ENCODE measurements at places on chromosomes 11 and 22.

DNA sequence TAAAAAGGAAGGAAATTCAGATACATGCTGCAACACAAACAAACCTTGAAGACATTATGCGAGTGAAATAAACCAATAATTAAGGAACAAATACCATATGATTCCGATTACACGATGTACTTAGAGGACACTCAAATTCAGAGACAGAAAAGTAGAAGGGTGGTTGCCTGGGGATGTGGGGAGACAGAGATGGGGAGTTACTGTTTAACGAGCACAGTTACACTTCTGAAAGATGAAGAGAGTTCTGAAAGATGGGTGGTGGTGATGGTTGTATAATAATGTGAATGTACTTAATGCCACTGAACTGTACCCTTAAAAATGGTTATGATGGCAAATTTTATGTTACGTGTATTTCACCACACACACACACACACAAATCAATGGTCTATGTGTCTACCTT lies 14.7 kb downstream of the ZBTB44 start:
- no peak for DNase-seq

- DNase-seq, result no peak
Observed at GRCh38 chr11:27894552-27894951, 194.3 kb upstream of the BDNF start.

DNA sequence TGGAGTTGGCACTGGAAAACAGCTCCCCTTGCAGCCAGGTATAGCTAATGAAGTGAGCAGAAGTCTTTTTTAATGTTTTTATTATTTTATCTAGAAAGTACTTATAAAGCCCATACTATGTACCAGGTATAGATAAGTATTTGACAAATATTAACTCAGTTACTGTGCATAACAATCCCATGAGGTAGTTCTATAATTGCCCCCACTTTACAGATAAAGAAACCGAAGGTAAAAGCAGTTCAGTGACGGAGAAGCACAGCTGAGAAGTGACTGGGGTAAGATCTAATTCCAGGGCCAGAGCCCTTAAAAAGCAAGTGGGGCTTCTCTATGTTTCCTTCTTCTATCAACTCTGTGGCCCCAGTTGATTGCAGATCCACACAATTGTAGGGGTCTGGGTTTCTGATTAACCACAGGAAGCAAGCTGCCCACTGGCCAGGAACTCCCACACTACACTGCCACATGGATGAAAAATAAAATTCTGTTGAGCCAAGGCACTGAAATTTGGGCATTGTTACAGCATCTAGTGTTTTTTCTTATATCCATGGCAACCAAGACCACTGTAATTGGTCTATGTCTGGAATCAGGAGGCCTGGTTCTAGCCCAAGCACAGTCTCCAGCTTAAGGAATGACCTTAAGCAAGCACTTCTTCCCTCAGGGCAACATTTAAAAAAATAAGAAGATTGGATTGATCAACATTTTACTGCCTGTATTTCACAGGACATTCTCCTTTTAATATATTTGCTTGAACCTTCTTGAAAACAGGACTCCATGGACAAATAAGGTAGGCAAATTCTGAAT lies 55.3 kb upstream of the TEAD1 start:
- DNase-seq, result no peak

DNA sequence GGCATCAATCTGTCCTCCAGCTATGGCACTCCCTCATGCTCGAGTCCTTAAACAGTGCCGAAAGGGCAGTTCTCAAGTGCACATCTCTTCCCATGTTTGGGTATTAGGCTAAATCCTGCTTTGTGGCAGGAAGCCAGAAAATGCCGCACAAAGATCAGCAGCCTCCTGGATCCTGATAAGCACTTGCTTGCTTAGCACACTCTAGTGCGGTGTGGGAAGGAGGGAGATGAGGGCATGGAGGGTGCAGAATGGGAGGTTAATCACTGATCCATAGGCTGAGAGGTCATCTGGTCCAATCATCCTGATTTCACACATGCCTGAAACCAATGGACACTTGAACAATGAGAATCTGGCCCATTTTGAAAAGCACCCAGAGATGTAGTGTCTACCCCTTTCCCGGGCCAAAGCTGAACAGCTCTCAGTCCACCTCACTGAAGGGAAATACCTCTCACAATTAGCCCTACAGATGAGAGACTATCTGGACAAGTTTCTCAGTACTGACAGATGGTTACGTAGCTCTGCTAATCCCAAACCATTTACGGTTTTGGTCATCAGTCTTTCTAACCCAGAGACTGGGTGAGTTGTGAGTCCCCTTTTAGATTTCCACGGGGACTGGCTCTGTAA lies 29.8 kb upstream of the CHRM4 start:
- DNase-seq, result no peak

DNA sequence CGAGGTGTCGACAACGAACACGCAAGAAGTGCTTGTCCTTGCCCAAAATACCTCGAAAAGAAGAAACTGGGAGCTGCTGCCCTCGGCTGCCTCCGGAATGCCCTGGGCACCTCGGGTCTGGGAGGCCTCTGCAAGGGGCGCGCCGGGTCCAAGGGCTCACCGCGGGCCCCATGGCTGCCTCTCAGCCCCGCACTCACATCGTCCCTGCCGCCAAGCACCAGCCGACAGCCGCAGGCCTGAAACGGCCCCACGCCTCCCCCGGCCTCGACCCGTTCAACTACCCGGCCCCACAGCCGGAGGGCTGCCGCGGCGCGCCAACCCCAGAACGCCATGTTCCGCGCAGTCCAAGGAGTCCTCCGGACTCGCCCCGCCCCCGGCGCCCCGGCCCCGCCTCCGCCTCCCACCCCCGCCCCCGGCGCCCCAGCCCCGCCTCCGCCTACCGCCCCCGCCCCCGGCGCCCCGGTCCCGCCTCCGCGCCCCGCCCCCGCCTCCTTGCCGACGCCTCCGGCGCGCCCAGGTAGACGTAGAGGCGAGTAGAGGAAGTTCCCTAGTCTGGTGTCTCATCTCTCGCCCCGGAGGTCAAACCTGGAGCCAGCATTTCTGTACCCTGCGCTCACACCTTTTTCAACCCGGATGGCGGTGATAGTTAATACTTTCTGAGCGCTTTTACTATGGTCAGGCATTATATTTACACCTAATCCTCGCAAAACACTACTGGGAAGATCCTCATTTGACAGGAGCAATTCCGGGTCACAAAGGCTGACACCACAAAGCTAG lies at the start of gene SIRT3:
SIRT3 (minus strand) TSS at position 346 of the 777 bp plus-strand sequence; CDS start at position 332, 14 bp downstream.
- peak; percentile 24 for DNase-seq

DNA sequence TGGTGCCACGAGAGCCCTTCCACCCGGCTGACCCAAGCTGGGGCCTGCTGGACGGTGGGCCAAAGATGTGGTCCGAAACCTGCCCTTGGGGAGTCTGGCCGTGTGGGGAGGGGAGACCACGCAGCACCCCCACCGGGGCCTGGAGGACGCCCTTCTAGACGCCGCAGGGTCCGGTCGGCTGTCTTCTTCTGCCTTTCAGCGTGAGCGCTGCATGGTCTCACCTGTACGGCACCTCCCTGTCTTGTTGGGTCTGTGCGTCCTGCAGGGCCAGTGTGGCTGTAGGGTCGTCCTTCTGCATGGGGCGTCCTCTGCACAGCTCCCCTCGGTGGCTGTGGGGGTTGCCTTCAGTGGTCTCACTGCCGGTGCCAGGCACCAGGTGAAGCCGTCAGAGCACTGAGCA lies 2.8 kb downstream of the BRSK2 start:
- DNase-seq, result no peak

DNA sequence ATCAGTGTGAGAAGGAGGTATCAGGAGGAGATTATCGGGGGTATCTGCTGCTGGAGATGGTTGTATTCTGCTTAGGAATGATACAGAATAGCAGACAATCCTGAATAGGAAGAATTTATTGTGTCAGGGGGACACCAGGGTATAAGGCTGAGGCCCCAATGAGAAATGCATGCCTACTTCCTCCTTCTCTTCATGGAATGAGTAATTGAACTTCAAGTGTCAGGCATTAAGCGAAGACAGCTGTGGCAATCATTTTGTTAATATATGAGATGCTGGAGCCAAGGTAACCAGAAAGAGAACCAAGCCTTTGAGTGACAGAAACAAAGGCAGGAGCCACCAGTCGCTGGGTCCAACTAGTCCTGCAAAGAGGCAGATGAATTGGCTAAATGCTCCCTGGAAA lies 49.1 kb downstream of the KIRREL3 start:
- no peak for DNase-seq

DNA sequence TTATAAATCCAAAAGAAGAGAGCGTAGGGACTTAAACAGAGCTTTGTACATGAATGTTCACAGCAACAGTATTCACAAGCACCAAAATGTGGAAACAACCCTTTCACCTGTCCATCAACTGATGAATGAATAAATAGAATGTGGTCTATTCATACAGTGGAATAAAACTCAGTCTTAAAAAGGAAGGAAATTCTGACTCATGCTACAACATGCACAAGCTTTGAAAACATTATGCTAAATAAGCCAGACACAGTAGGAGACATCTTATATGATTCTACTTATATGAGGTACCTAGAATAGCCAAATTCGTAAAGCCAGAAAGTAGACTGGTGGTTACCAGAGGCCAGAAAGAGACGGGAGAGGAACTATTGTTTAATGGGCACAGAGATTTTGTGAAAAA lies 74.3 kb downstream of the SHANK2 start:
- DNase-seq, result no peak

DNA sequence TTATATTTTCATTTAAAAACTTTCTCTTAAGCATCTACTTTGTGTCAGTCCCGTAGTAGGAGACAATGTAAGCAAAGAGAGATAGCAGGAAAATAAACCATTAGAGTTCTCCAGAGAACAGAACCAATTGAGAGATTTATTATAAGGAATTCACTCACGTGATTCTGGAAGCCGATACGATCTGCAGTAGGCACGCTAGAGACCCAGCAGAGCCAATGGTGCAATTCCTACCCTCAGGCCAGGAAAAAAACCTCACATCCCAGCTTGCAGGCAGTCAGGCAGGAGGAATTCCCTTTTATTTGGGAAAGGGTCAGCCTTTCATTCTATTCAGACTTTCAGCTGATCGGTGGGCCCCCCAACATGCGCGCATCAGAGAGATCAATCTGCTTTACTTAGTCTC lies 7.3 kb upstream of the PLEKHA7 start:
- DNase-seq, result no peak

DNA sequence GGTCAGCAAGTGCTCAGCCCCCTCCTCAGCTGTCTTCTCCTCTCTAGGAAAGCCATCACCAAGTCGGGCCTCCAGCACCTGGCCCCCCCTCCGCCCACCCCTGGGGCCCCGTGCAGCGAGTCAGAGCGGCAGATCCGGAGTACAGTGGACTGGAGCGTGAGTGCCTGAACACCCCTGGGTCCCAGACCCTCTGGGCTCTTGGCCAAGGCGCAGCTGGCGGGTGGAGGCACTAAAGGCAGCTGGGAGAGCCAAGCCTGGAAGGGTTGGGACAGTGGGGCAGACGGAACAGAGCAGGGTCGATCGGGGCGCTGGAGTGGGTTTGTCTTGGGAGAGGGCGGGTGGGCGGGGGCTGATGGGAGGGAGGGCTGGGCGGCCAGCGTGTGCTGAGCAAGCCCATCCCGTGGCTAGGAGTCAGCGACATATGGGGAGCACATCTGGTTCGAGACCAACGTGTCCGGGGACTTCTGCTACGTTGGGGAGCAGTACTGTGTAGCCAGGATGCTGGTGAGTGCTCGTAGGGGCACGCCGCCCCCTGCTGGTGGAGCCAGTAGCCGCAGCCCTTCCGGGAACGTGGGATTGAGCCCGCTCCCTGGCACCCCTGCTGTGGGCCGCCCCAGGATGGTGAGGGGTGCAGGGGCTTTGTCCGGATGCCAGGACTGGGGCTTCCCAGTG lies 14.1 kb upstream of the MDK start:
- DNase-seq, result no peak

DNA sequence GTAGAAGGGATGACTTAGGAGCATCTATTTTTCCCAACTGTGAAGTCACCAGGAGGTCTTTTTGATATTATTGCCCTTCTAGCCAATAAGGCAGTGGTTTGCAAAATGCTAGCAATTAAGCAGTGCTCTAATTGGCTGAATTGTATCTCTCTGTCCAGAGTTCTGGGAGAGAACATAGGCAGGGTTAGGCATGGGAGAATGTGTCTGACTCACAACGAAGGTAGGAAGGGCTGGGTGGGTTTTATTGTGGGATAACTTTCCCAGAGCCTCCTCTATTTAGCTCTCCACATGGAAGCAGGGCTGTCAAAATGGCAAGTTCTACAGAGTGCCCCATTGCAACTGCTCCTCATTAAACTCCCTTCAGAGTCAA lies 415.9 kb upstream of the CADM1 start:
- no peak for DNase-seq

GRCh38 chr11:47248304-47248663 lies 330 bp downstream of the ACP2 start:
- no peak for DNase-seq

- no peak for DNase-seq
Observed at GRCh38 chr11:45025716-45026492, 75.2 kb upstream of the TP53I11 start.

GRCh38 chr11:60981515-60981914 lies 10.0 kb downstream of the CD6 start:
- DNase-seq, result no peak

DNA sequence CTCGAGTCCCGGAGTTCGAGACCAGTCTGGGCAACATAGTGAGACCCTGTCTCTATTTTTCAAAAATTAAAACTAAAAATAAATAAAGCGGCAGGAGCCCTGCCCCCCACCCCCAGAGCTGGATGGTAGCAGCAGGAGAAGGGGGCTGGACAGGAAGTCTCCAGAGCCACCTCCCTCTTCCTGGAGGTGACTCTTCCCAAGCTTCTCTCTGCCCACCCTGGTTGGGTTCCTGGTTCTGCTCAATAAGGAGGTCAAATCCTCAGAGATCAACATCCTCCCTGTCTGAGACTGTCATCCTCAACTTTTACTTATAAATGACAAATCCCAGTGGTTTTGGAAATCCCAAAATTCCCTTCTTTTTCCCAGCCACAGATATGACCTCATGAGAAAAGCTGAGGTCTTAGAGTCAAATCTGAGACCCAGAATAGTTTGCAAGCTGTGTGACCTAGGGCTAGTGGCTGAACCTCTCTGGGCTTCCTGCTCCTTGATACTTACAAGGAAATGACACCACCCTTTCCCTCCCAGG lies 987 bp downstream of the C1QTNF6 start:
- no peak for DNase-seq

DNA sequence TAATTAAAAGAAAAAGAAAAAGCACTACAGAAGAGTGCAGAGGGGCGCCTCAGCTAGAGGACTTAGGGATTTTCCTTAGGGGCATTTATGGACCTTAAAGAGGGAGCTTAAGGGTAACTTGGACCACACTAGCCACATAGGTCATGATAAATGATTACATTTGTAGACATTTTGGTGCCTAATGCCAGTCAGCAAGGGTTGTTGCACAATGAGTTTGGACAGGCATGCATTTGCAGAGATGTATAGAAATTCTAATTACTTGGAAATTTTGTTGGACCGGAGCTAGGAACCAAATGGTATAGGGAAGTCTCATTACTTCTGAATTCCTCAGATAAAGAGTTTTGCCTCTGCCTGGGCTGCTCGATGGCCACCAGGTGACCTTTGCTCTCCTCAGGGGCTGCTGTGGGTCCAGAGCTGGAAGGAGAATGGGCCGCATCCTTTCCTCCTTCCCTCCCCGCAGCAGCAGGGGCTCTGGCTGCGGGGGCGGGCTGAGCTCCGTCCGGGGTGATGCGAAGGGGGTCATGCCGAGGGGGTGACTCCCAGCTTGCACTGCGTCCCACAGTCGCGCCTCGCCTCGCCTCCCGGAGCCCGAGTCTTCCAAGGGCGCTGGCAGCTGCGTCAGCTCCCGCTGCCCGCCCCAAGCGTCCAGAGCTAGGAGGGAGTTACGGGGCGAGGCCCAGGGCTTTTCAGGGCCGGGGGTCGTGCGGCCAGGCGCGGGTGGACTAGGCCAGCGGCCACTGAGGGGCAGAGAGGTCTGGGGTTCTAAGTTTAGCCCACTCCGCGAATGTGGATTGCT lies 20.3 kb upstream of the MALAT1 start:
- no peak for DNase-seq

GRCh38 chr11:111938687-111939160 lies 1.6 kb downstream of the DIXDC1 start:
- DNase-seq, result no peak

- no peak for DNase-seq
Observed at GRCh38 chr11:111843661-111844060, 27.7 kb downstream of the ALG9 start.
